ENCODE measurements at places on chromosomes 2 and 18.
A peak's percentile ranks its signal among the peaks of the same experiment; 100 is the strongest.

- no peak for DNase-seq
Observed at GRCh38 chr2:120398051-120398995, 52.4 kb downstream of the INHBB start.

DNA sequence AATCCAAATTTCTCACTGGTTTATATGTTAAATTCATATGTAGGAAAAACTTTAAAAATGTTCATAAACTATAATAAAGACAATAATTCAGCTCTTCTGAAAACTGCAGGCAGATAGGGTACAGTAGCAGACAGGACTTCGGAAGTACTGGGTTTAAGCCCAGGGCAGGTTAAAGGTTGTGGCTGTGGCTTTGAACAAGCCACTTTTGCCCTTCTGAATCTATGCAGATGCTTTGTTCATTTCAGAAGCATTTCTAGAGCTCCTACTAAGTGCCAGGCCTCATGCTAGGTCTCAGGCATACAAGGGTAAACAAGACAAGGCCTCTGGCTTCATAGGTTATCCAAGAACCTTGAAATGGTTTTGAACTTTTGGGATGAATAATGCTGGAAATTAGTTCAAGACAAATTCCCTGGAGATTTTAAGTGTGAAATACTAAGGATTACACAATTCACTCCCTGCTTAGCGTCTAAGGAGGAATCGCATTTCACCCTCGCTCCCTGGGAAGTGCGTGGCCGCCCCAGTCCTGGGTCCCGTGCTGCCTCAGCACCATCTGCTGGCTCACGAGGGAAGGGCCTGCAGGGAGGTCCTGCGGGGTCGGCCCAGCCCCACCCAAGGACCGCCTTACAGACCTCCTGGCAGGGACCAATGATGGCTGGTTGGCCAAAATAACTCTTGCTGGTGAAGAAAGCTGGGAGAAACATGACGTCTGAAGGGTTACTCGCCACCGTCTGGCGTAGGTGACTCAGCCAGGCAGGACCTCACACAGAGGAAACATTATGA, 67.7 kb upstream of the L3MBTL4 start:
- peak; percentile 68 for DNase-seq

DNA sequence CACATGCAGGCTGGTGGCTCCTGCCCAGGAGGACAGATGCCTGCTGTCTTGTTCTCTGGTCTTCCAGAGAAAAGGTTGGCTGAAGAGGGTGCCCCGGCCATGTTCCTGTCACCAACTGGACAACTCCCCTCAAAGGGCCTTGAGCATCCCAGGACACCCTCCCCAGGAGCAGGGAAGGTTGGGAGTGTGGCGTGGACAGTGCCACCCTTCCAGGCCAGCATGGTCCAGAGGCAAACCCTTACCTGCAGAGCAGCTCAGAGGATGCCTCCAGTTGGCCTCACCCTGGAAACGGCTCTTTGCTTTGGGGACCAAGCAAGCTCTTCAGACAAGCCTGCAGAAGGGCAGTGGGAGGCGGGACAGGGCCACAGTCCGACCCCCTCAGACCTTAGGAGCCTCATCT, 4.9 kb upstream of the GPC1 start:
- DNase-seq, result no peak

DNA sequence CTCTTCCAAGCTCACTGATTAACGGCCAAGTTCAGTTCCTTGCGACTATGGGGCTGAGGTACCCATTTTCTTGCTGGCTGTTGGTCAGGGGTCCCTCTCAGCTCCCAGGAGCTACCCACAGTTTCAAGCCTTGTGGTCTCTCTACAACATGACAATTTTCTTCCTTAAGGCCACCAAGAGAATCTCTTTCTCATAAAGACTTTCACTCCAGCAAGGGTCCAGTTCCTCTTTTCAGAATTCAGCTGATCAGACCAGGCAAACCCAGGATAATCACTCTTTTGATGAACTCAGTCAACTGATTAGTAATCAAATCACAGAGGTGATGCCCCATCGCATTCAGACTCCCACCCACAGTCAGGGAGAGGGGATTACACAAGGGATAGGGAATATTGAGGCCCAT, 129.7 kb downstream of the IRS1 start:
- no peak for DNase-seq

- DNase-seq, result no peak
Observed at GRCh38 chr2:83516503-83516902, 942.6 kb downstream of the SUCLG1 start.

- DNase-seq, result no peak
Observed at GRCh38 chr18:64401268-64402060, 252.6 kb upstream of the LINC00305 start.

DNA sequence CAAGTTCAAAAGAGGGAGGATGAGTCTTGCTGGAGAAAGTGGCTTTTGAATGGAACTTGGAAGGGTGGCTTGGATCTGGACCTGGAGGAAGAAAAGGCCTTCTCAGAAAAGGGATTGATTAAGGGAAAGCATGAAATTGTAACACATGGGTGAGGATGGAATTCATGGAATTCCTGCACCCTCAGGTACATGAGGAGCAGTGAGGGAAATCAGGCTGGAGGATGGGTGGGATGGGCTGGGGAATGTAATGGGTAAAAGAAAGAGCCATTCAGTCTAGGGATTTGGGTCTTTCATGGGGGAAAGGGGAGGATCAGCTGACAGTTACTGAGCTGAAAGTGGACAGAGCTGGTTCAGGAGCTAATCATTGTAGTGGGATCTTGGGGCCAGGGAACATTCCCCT, 51.2 kb upstream of the HAAO start:
- no peak for DNase-seq

DNA sequence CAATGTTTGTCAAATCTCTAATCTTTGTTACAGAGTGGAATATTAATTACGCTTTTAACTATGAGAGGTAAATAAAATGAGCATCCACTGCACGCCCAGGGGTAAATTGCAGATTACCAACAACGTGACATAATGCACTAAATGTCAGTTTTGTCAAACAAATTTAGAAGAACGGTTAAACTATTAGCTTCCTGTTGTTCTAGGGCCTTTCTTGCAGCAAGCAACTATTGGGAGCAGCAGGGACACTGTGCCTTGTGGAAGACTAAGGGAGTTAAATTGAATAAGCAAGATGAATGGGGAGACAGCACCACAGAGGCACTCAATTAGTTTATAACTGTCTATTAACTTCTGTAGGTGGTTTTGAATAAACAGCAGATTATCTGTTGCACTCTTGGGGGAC, 391.0 kb upstream of the RAB12 start:
- DNase-seq, result no peak

GRCh38 chr18:61471942-61472341, 138.7 kb downstream of the CDH20 start:
- DNase-seq, result no peak

DNA sequence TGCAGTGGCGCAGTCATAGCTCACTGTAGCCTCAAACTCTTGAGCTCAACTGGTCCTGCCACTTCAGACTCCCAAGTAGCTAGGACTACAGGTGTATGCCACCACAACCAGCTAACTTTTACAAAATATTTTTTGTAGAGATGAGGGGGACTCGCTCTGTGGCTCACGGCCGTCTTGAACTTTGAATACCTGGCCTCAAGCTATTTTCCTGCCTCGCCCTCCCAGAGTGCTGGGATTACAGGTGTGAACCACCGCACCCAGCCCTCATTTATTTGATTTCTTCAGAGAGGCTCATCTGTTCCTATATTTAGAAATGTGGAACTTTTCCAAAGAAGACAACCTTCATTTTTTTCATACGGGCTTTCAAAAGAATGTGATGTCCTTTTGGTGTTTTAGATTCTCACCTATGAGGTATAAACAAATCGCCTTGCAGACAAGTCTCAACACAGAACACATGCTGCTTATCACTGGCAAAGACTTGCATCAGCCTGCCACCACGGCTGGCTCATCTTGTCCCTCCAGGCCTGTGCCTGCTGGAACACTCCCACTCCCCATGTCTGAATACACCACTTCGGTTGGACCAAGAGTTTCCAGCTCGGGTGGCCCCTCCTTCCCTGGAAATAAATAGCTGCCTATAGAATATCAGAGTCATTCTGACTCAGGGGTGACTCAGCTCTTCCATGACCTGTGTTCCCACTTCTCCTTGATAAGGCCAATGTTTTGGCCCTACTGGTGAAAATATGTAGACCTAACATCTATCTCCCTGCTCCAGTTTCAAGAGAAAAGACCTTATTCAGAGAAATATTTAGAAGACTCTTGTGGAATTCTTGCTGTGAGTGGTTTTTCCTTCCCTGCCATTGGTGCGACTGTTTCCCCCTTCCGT, 202.6 kb downstream of the TGIF1 start:
- no peak for DNase-seq

DNA sequence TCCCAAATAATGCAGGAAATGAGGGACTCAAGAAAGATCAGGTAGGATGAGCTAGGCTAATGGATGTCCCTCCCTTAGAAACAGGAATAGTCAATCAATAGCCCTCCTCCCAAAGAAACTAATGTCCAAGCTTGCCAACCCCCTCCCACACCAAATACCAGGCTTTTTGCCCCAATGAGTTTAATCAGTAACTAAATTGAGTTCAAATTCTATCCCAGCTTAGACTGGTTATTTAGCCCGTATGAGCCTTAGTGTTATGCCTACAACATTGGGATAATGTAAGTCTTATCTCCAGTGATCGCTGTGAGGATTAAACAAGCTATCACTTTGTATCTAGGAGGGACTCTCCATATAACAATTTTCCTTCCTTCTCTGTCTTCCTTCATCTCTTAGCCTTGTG, 310.7 kb downstream of the DPP10 start:
- no peak for DNase-seq

DNA sequence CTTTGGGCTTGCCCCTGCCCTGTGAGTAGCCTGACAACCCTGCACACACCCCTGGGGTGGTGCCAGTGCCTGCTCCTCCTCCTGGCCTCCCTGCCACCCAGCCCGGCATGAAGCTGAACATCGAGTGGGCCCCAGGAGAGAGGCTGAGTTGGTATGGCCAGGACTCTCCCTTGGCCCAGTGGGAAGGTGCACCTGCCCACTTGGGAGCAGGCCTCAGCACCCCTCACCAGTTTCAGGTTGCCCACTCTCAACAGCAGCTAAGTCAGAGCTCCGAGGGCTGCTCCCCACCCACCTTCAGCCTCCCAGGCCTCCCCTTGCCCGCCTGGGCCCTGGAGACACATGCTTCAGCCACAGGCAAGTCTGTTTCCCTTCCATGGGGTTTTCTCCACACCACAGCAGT, 203.1 kb downstream of the KLHL29 start:
- no peak for DNase-seq

GRCh38 chr2:187051350-187051749, 202.4 kb upstream of the ZSWIM2 start:
- peak; percentile 13 for DNase-seq

GRCh38 chr2:191350826-191351225, 105.6 kb downstream of the MYO1B start:
- no peak for DNase-seq

GRCh38 chr18:57631697-57632096, 10.1 kb upstream of the NARS1 start:
- DNase-seq, result no peak

DNA sequence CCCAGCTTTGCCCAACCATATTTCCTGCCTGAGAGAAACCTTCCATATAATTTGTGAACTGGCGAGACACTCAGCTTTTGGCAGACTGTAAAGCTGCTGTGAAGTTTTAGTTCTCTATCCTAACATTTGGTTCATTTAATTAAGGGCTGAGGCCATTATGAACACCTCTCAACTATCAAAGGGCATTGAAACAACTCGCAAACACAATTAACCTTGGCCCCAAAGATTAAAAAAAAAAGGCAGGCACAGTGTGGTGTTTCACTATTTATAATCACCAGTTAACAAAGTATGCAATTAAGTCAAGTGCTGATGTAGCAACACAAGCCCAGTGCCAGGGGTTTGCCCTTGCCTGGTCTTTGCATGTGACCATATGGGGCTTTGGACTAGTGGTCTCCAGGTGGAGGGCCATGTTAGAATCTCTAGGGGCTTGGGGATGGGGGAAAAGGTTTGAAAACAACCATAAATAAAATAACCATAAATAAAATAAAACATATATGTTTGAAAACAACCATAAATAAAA, 297.6 kb upstream of the SKOR2 start:
- no peak for DNase-seq

GRCh38 chr2:138209009-138209408, 244.7 kb downstream of the HNMT start:
- no peak for DNase-seq

DNA sequence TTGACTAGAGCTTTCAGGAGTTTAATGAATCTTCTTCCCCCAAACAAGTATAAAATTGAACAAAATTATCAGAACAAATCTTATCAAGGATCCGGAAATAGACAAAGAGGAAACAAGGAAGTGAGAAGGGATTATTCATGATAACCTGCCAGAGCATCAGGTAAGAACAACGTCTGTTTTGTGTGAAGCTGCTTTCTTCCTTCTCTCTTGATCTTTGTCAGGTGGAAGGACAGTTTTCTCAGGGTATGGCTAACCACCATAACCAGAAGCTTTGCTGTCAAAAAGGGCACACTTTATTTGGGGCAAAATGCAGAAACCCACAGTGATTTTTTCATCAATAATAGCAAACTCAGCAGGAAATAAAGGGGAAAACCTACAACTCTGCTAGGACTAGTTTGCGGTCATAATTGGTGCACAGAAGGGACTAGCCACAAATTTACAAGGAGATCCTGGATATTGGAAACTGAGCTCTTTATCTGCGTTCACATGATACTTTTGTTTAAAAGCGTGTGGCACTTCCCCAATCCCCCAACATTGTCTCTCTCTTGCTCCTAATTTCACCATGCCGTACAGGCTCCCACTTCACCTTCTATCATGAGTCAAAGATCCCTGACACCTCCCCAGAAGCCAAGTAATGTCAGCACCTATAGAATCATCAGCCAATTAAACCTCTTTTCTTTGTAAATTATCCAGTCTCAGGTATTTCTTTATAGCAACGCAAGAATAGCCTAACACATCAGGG, 124.2 kb downstream of the FSIP2 start:
- DNase-seq, result no peak

DNA sequence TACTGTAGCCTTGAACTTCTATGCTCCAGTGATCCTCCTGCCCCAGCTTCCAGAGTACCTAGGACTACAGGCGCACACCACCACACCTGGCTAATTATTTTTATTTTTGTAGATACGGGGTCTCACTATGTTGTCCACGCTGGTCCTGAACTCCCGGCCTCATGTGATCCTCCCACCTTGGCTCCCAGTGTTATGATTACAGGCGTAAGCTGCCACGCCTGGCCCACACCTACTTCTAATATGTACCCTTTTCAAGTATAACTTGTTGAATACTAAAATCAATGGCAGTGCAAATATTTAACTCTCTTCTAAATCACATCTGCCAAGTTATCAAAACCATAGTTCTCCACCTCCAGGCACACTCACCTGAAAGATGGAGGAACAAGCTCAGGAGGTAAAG, 58.7 kb downstream of the ITSN2 start:
- DNase-seq, result no peak

DNA sequence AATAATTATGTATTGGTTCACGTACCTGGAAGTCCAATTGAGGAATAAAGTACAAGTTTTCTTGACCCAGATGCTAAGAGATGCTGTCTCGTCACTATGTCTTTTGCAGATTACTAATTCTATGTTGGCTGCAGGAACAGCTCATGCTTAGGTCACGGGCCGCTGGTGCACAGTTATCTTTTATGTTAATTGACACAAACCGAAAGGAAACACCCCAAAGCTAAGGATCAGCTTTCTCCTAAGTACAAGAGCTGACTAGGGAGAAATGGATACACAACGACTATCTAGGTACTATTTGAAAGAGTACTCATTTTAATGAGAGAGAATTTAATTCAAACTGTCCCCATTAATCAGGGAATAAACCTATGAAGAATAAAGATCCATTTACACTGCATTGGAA, 217.7 kb upstream of the SLC35G4 start:
- no peak for DNase-seq

Data from GM13977 (cell line).